ENCODE measurements at places on chromosomes 16 and 17.

DNA sequence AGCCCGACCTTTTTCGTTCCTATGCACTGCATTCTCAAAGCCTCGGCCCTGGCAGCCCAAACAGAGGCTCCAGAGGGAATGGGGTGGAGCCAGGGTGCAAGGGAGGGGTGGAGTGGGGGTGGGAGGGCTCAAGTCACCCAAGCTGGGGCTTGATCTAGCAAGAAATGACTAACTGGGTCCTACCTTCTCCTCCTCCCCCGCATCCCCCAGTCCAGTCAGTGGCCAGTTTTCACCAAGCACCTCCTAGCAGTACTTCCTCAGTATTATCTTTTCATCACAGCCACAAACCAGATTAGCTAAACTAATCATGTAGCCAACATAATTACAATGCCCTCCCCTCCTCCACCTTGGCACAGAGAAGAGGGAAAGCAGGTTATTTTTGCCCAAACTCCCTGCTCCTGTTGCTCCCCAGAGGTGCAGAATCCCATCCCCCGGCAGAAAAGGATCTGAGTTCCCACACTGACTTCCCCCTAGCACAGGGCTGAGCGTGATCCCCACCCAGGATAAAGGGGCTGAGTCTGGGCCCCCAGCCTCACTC lies 2.2 kb downstream of the JUP start:
- DNase-seq = no peak

DNA sequence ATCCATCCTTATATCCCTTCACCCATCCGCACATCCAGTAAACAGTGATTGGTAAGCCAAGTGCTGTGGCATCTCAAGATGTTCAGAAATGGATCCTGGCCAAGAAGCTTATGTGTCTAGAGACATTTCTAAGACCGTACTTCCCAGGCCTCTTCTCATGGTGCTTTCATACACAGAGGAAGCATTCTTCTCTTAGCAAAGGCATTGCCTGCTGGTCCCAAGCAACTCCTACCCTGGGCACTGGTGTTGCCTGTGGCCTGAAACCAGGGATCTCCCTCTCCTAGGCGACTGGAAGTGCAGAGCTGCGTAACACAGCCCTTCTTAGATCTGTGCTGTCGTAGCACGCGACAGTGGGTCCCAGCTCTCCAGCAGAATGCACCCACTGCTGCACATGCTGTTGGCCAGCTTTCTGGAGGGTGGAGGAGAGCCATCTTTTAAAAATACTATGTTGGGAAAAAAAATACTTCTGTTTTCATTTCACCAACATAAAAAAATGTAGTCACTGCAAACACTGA lies 182.9 kb downstream of the CCDC182 start:
- no peak for DNase-seq

DNA sequence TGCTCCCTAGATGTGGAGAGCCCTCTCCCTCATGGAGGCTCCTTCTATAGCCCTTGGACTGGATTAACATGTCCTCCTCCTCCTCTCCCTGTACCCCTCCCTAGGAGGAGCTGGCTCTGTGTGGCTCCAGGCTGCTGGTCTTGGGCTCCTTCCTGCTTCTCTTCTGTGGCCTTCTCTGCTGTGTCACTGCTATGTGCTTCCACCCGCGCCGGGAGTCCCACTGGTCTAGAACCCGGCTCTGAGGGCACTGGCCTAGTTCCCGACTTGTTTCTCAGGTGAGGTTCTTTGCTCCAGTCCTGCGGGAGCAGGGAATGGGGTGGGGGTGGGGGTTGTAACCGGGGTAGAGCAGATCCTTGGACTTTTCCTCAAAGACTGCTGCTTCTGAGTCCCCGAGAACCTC lies 2.4 kb upstream of the TAOK2 start:
- no peak for DNase-seq

- no peak for DNase-seq
Observed at GRCh38 chr17:9974448-9975381, 69.6 kb upstream of the RCVRN start.

GRCh38 chr16:924806-925205 lies 46.0 kb downstream of the LMF1 start:
- no peak for DNase-seq

DNA sequence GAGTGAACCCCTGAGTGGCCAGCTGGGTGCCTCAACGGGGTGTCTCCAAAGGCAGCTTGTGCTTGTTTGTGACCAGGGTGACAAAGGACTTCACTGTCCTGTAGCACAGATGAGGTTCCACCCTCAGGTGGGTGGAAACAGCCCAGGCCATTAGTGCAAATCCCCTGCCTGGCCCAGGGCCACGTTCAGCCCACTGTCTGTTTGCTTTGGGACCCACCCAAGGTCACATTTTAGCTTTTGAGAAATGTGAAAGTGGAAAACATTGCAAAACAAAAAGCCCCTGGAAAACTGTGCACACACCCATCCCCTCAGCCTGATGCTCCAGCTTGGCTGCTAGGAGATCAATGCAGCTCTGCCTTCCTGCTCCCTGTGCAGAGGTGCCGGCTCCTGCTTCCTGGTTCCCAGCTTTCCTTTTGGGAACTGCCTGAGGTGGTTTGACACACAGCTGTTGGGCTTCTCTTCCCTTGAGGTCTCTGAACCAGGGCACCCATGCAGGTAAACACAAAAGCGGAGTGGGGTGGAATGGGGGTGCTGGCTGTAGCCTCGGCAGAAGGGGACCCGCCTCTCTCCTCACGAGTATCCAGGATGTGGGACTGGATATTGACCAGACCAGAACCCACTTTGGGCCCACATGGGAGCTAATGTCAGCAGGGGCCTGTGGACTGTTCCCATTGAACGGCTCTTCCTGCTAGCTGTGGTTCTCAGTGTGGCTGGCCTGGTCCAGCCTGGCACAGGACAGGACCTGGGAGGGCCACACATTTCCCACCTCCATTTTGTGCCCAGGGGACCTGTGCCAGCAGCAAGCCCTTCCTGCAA lies 7.9 kb upstream of the SPHK1 start:
- DNase-seq = no peak

DNA sequence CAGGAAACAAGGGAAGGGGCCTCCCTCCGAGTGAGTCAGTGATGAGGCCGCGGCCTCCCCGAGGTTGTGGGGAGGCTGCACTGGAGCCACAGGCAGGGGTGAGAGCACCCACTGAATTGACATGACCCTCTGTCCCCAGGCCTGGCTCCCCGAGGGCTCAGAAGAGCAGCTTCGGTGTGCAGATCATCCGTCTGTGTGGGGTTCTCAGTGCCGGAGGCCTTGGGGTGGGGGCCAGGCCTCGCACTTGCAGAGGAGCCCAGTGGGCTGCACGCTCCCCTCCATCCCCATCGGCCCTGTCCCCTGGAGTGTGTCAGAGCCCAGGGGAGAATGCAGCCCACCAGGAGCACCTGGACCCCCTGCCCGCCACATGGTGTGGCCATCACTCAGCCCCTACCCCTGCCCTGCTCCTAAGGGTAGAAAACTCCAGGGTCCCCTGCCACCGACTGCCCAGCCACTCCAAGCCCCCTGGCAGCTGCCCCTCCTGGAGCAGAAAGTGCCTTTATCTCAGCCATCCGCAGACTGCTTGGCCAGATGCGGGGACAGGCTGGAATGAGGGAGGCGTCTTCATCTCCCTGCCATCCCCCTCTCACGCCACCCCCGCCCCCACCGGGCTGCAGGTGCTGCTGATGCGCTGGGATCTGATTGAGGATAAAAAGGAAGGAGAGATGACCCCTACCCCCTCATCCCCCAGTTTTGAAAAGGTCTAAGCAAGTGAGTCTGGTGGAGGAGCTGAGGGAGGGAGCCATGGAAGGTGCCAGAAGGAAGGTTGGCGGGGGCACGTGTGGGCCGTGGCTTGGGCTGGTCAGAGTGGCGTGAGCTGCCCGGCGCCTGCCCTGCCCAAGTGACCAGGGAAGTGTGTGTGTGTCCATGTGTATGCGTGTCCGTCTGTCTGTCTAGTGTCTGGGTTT lies 358.3 kb downstream of the SEC14L1 start:
- DNase-seq = no peak

- DNase-seq = no peak
Observed at GRCh38 chr17:32503251-32504165, 16.7 kb downstream of the CDK5R1 start.

DNA sequence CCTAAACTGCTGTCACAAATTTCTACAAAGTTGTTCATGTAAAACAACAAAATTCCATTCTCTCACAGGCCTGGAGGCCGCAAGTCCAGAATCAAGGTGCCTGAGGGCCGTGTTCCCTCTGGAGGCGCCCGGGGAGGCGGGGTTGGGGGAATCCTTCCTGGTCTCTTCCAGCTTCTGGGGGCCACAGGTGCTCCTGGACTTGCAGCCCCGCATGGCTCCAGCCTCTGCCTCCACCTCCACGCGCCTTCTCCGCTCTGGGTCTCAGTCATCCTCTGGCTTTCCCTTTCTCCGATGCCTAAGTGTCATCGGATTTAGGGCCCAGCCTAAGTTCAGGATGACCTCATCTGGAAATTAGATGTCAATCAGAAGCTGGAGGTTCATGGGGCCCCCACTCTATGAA lies 28.6 kb upstream of the BAHCC1 start:
- DNase-seq = no peak

- no peak for DNase-seq
Observed at GRCh38 chr17:73470316-73470826, 158.6 kb upstream of the CDC42EP4 start.

DNA sequence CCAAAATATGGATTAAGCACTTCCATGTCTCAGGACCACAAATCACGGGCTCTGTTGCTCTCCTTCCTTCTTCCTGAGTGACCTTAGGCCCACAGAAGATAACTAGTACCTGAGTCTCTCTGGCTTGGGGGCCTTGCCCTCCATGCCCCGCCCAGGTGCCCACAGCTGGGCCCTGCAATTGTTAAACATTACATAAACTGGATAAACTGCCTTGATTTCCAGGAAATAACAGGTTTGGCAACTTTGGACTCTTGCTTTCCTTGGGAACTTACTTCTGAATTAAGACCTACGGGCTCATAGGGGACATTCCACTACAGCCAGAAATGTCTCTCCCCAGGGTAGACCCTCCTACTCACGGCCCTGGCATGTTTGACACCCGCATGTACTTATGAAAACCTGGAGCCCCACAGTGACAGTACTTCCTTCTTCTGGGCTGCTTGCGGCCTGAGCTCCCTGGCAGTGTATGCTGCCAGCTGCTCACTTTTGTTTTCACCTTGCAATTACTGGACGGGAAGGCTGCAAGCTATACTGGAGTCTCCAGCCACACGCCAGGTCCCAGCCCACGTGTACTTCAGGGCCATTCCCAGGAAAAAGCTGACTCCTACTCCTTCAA lies 2.3 kb upstream of the UBALD2 start:
- no peak for DNase-seq

DNA sequence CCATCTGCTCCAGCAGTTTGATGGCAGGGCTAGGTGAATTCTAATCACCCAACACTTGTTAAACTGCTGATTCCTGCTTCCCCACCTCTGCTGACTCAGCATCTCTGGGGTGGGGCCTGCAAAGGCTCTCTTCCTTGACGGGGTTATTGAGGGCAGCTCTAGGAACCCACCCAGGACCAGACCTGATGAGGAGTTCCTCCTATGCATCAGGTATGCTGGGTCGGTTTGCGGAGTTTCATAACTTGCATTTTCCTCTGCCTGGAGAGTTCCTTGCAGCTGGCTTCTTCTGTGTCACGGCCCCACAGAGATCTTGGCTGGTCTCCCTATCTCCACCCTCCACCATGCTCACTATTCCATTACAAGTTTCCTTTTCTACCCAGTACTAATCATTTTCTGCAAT lies 93.4 kb upstream of the CCL2 start:
- no peak for DNase-seq

DNA sequence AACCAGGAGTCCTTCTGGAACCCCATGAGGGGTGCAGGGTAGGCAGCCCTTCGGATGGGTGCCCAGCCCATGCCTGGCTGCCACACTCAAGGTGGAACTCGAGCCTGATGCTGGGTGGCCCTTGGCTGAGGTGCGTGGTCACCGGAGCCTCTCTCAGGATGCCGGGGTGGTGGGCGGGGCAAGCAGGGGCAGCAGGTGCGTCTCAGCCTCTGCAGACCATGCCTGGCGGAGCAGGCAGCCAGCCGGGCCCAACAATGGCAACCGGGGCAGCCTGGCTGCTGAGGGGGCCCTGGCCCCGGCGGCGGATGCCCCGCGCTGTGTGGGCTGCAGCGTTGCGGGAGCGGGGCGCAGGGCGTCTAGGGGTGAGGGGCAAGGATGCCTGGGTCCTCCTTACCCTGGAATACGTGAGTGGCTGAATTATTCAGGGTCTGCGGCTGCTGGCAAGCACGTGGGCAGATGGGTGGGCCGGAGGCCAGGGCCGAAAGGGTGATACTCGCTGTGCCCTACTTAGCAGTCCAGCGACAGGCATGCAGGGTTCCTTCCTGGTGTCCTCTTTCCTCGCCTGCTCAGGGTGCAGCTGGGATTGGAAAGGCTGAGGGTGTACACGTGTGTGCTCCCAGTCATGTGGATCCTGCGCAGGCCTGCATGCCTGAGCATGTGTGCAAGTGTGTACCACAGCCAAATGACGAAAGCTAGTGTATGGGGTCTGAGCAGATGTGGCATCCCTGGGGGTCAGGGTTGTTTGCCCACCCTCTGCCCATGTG lies 14.6 kb downstream of the MYO15A start:
- DNase-seq = no peak

- DNase-seq = no peak
Observed at GRCh38 chr16:67594956-67595355, 32.6 kb downstream of the CTCF start.

GRCh38 chr17:58391302-58391984 lies 25.9 kb downstream of the RNF43 start:
- no peak for DNase-seq

GRCh38 chr16:2866431-2866830 lies 8.5 kb upstream of the PRSS22 start:
- DNase-seq = no peak
